ENCODE measurements at places on chromosomes 2 and 18.

DNA sequence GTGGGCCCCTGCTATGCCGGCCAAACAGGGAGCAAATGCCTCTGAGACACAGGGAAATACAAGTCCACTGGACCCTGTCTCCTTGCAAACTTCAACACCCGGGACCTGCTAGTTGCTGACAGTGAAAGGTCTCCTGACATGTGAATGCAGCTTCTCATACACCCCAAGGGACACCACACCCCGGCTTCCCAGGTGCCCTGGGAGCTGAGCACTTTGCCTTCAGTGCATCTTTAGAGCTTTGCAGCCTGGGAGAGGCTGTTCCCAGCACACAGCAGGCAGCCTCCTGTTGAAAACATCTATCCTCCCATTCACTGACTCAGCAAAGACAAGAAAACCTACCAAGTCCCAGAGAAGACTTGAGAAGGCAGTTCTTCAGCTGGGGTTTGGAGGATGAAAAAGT, 143.4 kb downstream of the COL6A3 start:
- no peak for DNase-seq

- DNase-seq = no peak
These were observed 146.7 kb downstream of the PDE1A start for GRCh38 chr2:182280118-182280517.

DNA sequence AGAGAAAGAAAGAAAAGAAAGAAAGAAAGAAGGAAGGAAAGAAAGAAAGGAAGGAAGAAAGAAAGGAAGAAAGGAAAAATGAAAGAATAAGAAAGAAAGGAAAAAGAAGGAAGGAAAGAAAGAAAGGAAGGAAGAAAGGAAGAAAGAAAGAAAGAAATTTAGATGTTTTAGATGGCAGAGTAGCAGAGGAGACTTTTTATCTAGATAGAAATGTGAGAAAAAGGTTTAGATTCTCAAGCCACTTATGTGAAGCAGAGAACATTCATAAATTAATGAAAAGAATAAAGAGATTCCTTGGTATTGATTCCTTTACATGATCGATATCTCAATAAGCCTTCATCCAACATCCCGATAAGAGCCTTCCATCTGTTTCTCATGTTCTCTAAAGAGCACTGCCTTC, 513.5 kb downstream of the CNTNAP5 start:
- DNase-seq = no peak

DNA sequence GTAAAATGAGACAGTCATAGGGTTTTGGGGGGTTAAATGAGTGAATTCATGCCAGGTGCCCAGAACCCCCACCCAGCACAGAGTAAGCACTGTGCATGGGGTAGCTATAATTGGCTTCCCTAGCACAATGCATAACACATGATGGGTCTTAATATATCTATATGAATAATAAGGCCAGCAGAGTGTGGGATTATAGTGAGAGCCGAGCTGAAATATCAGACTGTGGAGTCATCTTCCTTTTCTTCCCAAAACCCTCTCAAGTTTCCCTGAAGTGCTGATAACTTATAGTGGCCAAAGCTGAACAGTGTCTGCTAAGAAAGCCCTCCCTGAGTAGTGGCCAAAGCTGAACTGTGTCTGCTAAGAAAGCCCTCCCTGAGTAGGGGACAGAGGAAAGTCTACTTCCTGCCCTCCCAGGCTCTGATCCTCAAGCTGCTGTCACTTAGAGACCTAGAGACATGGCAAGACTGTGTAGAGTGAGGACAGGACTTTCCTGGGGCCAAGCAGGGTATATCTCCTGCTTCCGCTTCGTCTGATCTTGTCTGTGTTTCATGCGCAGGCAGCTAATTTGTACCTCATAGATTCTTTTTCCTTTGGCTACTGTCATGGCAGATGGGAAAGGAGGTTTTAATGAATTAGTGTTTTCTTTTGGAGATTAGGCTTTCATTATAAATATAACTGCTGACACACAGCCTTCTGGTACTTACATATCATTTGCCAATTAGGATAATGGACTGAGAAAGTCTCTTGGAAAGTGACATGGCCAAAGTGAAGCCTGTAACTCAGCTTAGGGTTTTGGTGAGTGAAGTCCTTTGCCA, 94.9 kb downstream of the FHOD3 start:
- no peak for DNase-seq

- peak; percentile 93 for DNase-seq
These were observed 99.4 kb downstream of the TFCP2L1 start for GRCh38 chr2:121185571-121186074.

DNA sequence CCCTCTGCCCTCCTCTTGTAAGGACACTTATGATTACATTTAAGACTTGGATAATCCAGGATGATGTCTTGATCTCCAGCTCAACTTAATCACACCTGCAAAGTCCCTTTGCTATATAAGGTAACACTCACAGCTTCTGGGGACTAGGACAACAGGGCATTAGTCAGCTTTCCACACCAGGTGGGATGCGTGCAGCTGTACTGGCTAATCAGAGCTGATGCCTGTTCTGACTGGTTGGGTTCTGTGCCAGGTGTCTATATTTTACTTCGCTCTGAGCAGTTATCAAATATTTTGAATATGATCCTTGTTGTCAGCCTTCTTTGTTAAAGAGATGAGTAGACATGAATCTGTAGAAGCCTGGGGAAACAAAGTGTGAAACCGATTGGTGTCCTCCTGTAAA, 115.5 kb upstream of the ATP8B1 start:
- no peak for DNase-seq

DNA sequence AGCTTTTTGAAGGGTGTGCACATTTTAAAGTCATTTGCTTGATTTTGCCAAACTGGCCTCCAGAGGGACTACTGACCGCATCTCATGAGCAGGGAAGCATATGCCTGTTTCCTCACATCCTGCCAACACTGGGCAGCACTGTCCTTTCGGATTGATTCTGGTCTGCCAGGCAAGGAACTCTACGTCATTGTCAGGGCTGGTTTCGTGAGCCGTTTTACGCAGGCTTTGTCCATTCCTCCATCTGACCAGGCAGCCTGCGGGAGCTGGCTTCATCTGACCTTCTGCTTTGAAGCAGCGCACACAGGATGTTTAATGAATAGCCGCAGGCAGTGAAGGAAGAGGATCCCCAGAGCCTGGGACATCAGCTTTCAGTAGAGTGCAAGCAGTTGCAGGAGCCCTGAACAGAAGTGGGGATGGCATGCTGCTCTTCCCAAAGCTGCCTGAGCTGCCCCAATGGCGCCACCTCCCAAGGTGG, 46.3 kb upstream of the SEMA4C start:
- DNase-seq = peak; percentile 51

GRCh38 chr18:63819786-63820185, 44.6 kb downstream of the SERPINB7 start:
- DNase-seq = no peak

DNA sequence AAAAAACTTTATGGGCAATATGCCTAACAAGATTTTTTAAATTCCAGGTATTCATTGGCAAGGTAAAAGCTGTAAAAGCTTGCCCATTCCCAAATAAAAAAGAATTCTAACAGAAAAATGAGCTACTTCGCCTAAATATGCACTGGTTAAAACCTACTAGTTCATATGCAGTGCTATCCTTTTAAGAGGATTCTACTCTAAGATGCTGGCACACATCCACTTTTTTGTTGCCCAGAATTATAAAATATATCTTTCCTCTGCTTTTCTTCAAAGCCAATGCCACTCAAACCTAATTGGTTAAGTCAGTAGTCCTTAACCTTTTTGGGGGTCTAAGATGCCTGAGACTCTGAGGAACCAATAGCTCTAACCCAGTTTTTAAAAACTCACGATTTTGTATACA, 3.2 kb downstream of the XPO1 start:
- no peak for DNase-seq

GRCh38 chr18:23538870-23539269, 35.6 kb downstream of the RMC1 start:
- DNase-seq = no peak

GRCh38 chr2:233247744-233248143, 3.7 kb upstream of the ATG16L1 start:
- DNase-seq = peak; percentile 98

DNA sequence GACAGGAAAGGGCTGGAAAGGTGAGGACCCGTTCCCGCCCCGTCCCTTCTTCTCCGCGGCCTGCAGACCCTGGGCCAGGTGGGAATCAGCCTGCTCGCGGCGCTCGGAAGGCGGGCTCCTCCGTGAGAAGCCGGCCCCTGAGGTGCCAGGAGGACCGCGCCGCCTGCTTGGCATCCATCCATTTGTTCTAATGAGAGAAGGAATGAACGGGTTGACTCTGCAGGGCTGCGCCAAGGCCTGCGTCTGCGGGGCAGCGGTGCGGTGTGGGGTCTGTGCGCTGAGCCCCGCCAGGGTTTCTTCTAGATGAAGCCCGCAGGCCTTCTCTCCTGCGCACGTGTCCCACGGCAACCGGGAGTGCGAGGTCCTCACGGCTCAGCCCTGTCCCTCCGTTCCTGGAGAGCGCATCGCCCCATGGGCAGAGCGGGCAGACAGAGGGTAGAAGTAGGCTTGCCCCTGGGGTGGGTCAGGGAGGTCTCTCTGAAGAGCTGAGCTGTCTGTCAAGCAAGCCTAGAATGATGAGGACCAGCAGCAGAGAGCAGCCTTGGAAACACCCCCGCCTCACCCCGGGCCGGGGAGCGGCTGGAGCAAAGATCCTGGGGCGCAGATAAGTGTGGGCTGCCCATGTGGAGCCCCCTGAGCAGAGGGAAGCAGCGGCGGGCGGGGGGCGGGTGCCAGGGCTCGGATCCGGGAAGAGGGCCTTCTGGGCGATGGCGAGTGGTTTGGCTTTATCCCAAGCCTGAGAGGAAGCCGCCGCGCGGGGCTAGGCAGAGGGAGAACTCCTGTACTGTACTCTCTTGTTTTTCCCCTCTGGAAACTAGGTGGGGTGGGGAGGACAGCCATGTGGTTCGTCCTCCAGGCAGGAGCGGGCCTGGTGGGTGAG, 27.9 kb upstream of the HS6ST1 start:
- no peak for DNase-seq

- DNase-seq = no peak
These were observed 110.6 kb upstream of the RIOK3 start for GRCh38 chr18:23342506-23342905.

GRCh38 chr2:237259201-237259600, 154.8 kb downstream of the COL6A3 start:
- DNase-seq = no peak

GRCh38 chr2:177231270-177231669, 18.7 kb downstream of the HNRNPA3 start:
- no peak for DNase-seq

DNA sequence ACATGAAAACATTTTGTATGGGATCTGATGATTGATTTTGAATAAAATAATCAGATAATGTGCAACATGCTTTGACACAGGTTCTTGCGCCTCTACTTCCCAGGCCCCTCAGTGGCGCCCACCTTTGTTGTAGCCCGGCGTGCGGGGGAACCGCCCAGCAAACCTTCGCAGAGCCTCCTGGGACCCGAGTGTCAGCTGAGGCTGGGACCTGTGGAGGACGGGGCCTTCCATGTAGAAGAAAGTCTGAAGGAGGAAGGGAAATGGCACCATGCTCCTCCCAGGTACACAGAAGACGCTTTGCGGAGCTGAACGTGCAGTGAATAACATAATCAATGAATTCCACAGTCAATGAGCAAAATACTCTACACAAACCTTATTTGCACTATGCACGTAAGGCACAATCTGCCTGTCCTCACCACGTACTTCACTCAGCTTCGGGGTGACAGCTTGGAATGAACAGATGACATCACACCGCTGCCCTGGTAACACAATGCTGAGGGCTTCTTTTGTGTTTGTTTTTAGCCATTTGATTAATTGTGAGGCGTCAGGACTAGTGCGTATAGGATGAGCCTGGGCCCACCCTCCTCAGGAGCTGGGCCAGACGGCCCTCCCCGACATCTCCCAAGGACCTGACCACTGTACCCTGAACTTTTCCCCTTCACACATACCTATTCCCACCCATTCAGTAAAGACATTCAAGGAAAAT, 78.1 kb downstream of the TWIST2 start:
- DNase-seq = no peak

Measured in MCF 10A (cell line).